ENCODE measurements at places on chromosomes 5 and 9. TPM values are rescaled to one million over a fixed set of nuclear protein-coding genes. Genes with fewer than 3 reads are reported as not detected.

- H3K4me3 ChIP-seq: no peak overlapping the region
- no peaks in the 10 kb centered on the region for H3K27me3 ChIP-seq
- peaks cover 31% of the 10 kb centered on the region for H3K4me1 ChIP-seq
- no peak for DNase-seq
- no peak overlapping the region for H3K27ac ChIP-seq
Measured at GRCh38 chr5:65021527-65022226, 252.9 kb downstream of the CWC27 start.

- no peaks in the 10 kb centered on the region for H3K4me1 ChIP-seq
- no peak for DNase-seq
- no peaks in the 10 kb centered on the region for H3K27me3 ChIP-seq
- no peak overlapping the region for H3K27ac ChIP-seq
Measured at GRCh38 chr5:92003806-92004205, 620.7 kb upstream of the ARRDC3 start.

The PCDHB14 gene
- total RNA-seq: not detected

- DNase-seq: no peak
- no peak overlapping the region for H3K27ac ChIP-seq
- no peak overlapping the region for H3K4me3 ChIP-seq
- no peaks in the 10 kb centered on the region for H3K27me3 ChIP-seq
- H3K4me1 ChIP-seq: peaks cover 10% of the 10 kb centered on the region
Measured at GRCh38 chr9:95970317-95970716, 94.8 kb downstream of the ERCC6L2 start.

GRCh38 chr9:116155698-116156039 lies 2.1 kb downstream of the PAPPA start:
- peaks cover 75% of the 10 kb centered on the region for H3K27me3 ChIP-seq
- H3K4me1 ChIP-seq: peaks cover 3% of the 10 kb centered on the region
- no peak for DNase-seq
- no peaks in the 10 kb centered on the region for H3K36me3 ChIP-seq
- H3K27ac ChIP-seq: no peak overlapping the region
- H3K4me3 ChIP-seq: no peak overlapping the region

The NME5 gene
- not detected for total RNA-seq

The GALNT10 gene
- 47.2 TPM for total RNA-seq

- H3K4me3 ChIP-seq: no peak overlapping the region
- no peaks in the 10 kb centered on the region for H3K36me3 ChIP-seq
- DNase-seq: no peak
- H3K27ac ChIP-seq: no peak overlapping the region
Measured at GRCh38 chr5:115435065-115435777, 109.4 kb downstream of the FEM1C start.

GRCh38 chr5:123436201-123436600 lies 13.0 kb upstream of the CEP120 start:
- H3K27me3 ChIP-seq: no peaks in the 10 kb centered on the region
- peaks cover 17% of the 10 kb centered on the region for H3K4me1 ChIP-seq
- H3K27ac ChIP-seq: no peak overlapping the region
- DNase-seq: no peak
- no peak overlapping the region for H3K4me3 ChIP-seq
- H3K36me3 ChIP-seq: no peaks in the 10 kb centered on the region

DNA sequence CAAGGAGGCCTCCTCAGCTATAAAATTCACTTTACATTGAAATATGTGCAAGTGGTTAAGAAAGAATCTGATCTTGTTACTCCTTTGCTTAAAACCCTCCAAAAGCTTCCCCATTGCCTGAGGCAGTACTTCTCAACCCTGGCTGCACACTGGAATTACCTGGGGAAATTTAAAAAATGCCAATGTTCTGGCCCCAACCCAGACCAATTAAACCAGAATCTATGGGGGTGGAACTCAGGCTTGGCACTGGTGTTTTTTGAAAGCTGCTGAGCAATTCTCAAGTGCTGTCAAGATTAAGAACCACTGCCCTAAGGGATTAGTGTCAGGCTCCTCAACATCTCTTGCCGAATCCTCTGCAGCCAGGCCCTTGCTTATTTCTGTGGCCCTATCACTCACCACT lies 269.6 kb downstream of the ELAVL2 start:
- no peaks in the 10 kb centered on the region for H3K36me3 ChIP-seq
- H3K4me3 ChIP-seq: no peak overlapping the region
- no peak for DNase-seq
- H3K4me1 ChIP-seq: no peaks in the 10 kb centered on the region

- H3K4me1 ChIP-seq: peaks cover 31% of the 10 kb centered on the region
- H3K4me3 ChIP-seq: no peak overlapping the region
- no peak for DNase-seq
- no peaks in the 10 kb centered on the region for H3K27me3 ChIP-seq
Measured at GRCh38 chr5:39262981-39263380, 43.6 kb upstream of the FYB1 start.

DNA sequence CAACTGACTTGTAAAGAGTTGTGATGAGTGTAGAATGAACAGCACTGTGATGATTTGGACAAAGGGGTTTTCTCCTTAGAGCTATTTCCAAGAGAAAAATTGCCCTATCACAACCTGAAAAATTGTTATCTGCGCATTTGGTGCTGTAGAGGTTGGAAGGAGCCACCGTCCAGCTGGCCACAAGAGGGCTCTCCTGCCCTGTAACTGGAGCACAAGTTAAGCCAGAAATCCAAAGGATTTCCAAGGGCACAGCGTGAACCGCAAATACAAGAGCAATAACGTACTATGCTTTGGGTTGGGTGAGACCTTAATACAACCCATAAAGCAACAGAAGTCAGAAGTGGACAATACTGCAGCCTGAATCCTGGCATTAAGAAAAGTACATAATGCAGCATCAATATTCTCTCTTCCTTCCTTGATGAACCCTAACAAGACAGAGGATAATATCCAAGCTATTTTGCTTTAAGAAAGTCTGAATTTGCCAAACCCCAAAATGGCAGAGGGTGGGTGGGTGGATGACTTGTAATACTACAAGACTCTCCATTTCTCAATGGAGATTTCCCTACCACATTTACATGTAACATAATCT lies 56.8 kb upstream of the SMIM32 start:
- no peak for DNase-seq
- H3K27ac ChIP-seq: no peak overlapping the region
- H3K4me3 ChIP-seq: no peak overlapping the region

- DNase-seq: no peak
- H3K4me3 ChIP-seq: no peak overlapping the region
- peaks cover 1% of the 10 kb centered on the region for H3K27me3 ChIP-seq
- H3K4me1 ChIP-seq: peaks cover 12% of the 10 kb centered on the region
- H3K36me3 ChIP-seq: no peaks in the 10 kb centered on the region
- H3K27ac ChIP-seq: no peak overlapping the region
Measured at GRCh38 chr9:129322641-129323375, 144.7 kb upstream of the IER5L start.

The OTULINL gene
- 31.4 TPM for total RNA-seq

GRCh38 chr5:7902201-7902600 lies 33.3 kb downstream of the MTRR start:
- H3K27ac ChIP-seq: no peak overlapping the region
- H3K27me3 ChIP-seq: no peaks in the 10 kb centered on the region
- H3K36me3 ChIP-seq: peaks cover 75% of the 10 kb centered on the region
- DNase-seq: no peak

DNA sequence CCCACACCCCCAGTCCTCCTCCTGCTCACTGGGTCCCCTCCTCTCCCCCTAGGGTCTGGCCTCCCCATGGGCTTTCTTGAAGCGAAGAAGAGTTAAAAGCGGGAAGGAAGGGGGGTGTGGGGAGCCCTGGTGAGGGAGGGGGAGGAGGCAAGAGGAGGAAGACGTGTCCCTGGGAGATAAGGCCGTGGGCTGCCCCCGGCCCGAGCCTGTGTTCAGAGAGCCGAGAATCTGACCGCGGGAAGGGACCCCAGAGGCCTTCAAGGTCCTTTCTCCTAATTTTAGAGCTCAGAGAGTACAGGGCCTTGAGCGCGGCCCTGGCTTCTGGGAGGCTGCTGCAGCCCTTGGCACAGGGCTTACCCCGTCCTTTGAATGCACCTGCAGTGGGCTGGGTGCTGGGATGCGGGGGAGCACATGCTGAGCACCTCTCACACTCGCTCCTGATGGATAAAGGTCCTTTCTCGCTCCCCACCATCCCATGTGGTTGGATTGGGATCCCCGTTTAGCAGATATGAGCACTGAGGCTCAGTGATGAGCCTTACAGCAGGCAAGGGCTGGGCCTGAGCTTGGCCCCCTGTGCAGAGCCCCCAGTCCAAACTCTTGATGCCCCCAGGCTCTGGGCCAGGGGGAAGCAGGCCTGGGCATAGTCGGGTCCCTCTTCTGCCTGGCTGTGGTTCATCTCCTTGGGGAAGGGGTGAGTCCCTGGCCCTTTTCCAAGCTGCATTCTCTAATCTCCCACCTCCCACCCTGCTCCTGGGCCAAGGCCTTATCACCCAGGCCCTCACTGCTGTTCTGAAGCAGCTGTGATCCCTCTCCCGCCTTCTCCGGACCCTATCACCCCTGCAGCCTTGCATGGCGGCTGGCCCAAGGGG lies 5.9 kb downstream of the GFI1B start:
- no peak overlapping the region for H3K27ac ChIP-seq
- H3K4me1 ChIP-seq: no peaks in the 10 kb centered on the region
- no peak overlapping the region for H3K4me3 ChIP-seq
- no peaks in the 10 kb centered on the region for H3K36me3 ChIP-seq

- H3K4me1 ChIP-seq: peaks cover 5% of the 10 kb centered on the region
- peaks cover 34% of the 10 kb centered on the region for H3K27me3 ChIP-seq
- no peak overlapping the region for H3K4me3 ChIP-seq
- no peak for DNase-seq
Measured at GRCh38 chr5:146883511-146883910, 5.0 kb upstream of the PPP2R2B start.

The LOX gene
- total RNA-seq: 0.04 TPM

The POU4F3 gene
- total RNA-seq: 0.17 TPM

DNA sequence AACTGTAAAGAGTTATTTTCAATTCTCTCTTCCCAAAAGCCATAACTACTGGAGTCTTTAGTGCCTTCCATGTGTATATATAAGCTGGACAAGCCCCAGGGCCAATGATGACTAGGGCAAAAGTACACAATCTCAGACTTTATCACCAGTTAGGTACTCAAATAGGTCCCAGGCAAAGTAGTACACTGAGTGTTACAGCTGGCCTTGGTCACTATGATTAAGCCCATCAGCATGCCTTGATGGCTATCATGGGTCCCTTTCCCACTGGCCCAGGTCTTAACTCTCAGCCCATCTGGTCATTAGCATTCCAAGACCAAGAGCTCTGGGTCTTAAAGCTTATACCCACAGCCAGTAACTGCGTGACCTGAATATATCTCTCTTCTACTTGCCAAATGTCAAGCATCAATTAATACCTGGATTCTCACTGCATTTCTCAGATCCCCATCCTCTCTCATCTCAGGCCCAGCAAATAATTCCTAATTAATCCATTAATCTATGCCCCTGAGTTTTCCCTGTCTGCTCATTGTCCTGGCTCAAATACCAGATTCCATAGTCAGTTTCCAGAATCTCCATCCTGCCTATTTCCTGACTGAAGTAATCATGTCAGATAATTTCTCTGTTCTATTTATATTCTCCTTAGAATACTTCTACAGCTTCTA lies 62.3 kb downstream of the NR6A1 start:
- no peaks in the 10 kb centered on the region for H3K36me3 ChIP-seq
- no peak overlapping the region for H3K4me3 ChIP-seq
- no peak overlapping the region for H3K27ac ChIP-seq
- no peak for DNase-seq

- H3K4me1 ChIP-seq: peaks cover 31% of the 10 kb centered on the region
- no peak overlapping the region for H3K27ac ChIP-seq
- peaks cover 41% of the 10 kb centered on the region for H3K27me3 ChIP-seq
- no peak for DNase-seq
- H3K36me3 ChIP-seq: peaks cover 6% of the 10 kb centered on the region
- H3K4me3 ChIP-seq: no peak overlapping the region
Measured at GRCh38 chr9:89601856-89602562, 2.8 kb upstream of the GADD45G start.

DNA sequence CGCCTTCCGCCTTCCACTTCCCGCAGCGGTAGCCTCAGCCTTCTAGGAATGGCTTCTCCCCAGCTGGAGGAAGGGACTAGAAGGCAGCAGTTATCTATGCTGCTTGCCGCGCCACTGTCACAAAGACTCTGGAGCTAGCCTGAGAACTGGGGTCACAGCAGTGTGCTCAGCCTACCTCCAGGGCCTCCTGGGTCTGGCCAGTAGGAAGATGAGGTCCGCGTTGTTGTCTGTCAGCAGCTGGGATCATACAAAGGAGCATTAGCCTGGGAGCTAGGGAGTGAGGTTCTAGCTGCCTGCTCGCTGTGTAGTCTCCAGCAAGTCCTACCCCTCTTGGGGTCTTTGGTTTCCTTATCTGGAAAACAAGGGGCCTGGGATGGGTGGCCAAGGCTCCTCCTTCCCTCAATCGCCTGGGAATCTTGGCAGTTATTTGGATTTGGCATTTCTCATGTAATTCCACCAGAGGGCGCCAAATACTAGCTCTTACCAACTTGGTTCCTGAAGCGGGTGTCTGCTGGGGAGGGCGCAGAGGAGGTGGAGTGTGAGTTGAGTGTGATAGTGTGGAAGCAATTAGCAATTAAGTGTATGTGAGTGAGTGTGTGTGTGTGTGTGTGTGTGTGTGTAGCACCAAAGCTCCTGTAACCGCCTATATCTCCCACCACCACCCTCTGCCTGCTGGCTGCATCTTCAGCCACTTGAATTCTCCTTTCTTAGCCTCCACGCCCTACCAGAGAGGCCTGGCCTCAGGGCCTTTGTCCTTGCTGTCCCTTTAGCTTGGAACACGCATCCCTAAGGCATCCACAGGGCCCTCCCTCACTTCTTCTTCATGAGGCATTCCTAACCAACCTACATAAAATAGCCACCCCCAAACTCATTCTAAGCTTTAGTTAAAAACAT lies 97.1 kb downstream of the ENTREP1 start:
- H3K4me1 ChIP-seq: peaks cover 2% of the 10 kb centered on the region
- H3K4me3 ChIP-seq: no peak overlapping the region
- peaks cover 11% of the 10 kb centered on the region for H3K27me3 ChIP-seq

The IL17B gene
- not detected for total RNA-seq

DNA sequence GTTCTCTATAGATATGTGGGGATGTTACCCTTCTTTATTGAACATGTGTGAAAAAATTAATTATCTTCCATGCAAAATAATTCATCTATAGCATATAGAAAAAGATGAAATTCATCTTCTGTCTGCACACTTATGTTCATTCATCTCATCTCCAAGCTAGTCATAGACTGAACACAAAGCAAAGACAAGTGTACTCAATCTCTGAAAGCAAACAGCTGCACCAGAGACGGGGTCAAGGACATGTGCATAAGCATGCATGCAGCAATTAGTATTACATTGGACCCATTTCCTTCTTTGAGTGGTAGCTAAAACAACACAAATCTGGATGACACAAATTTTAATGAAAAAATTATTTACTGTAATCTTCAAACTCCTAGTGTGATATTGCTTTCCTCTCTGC lies 547.0 kb upstream of the COX7C start:
- H3K27me3 ChIP-seq: no peaks in the 10 kb centered on the region
- no peak for DNase-seq
- H3K4me1 ChIP-seq: no peaks in the 10 kb centered on the region
- H3K27ac ChIP-seq: no peak overlapping the region
- no peak overlapping the region for H3K4me3 ChIP-seq

The CDO1 gene
- total RNA-seq: not detected

- H3K27ac ChIP-seq: no peak overlapping the region
- H3K36me3 ChIP-seq: peaks cover 5% of the 10 kb centered on the region
- DNase-seq: no peak
- H3K27me3 ChIP-seq: peaks cover 2% of the 10 kb centered on the region
Measured at GRCh38 chr9:70574151-70574837, 159.8 kb upstream of the KLF9 start.

GRCh38 chr9:77956555-77956954 lies 75.1 kb downstream of the GNAQ start:
- H3K4me1 ChIP-seq: peaks cover 20% of the 10 kb centered on the region
- no peak overlapping the region for H3K4me3 ChIP-seq
- H3K27ac ChIP-seq: no peak overlapping the region
- DNase-seq: no peak

Data from activated CD4-positive, alpha-beta T cell treated with anti-CD3 and anti-CD28 coated beads, Interleukin-2, amount 10 ng/mL, durations not matched to agents 7 days and 5 days (primary cell).